ENCODE measurements at places on chromosomes 2 and 18. TPM values are rescaled to one million over a fixed set of nuclear protein-coding genes. Genes with fewer than 3 reads are reported as not detected.

DNA sequence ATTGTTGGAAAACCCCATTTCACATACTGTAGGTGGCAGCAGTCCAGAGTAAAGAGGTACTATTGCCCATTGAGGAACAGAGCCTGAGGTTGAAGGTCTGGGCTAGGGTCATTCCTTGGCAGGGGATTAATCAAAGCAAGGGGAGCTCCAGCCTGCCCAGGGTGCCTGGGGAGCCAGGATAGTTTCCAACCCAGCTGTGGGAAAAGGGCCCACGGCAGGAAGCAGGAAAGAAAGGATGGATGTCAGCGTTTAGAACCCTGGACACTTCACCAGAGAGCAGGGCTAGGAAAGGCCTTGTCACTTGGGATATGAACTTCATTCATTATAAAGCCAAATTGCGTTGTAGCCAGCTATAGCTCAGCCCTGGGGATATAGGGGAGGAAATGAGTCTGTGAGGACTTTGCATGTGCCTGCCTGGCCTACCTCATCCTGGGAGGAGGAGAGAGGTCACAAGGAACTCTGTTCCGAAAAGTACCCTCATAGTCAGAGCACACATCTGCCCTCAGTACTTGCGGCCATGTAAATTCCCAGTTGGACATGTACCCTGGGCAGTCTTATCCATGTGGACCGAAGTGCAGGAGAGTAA, 140.2 kb upstream of the COPS8 start:
- DNase-seq: no peak

DNA sequence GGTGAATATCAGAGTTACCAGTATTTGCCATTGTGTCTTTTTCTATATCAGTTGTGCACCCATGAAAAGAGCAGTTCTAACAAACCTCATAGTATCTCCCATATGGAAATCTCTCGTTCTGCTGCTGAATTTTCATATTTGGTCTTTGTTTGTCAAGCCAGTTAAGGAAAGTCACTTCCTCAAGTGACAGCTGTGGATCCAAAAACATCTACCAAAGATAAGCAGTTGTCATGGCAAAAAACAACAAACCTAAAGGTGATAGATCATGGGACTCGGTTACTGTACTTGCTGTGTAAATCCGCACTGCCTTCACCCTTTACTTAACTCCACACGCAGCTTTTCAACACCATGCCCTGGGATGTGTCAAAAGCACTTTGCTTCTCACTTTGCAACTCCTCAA, 17.3 kb downstream of the BMP10 start:
- no peak for DNase-seq

DNA sequence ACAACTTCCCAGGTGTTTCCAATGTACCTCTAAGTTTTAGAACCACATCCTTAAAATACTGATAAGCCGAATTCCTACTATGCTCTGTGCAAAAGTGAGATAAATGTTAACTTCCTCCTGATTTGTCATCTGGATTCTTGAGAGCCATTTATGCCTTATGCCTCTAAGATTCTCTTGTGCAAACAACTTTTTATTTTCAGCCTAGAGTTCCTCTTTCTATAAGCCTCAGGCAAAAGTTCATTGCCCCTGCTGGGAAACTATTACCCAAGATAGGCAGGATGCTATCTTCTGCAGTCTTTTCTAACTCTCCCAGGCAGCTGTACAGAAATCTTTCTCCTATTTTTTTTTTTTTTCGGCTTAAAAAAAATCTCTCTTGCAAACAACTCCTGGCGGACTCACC, 216.1 kb downstream of the KCNJ3 start:
- DNase-seq: no peak

DNA sequence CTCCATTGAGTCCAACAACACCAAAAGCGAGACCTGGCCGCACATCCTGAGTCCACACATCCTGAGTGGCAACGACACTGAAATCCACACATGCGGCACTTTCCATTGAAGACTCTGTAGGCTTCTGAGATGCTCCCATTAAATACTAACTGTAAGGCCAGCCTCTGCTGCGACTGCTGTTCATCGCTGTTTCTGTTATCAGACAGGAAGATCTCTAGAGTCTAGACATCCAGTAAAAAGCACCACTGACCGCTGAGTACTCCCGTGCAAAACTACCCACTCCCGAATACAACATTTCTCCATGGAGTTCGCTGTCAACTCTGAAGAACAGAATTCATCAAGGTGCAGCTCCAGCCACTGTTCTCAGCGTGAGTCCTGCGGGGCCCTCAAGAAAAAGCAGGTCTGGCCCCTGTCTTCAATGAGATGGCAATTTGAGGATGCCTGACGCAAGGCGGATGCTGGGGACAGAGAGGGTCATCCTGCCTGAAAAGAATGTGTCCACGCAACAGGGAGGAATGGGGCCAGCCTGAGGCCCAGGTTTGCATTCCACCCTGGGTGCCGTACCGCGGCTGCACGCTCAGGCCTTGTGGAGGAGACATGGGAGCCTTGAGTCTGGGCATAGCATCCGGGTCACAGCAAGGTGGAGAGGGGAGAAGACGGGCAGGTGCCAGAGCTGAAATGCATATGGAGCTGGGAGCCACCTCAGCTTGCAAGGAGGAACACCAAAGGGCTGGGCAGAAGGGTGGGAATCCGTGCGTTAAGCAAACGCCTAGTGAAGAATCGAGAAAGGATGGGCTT, 61.9 kb downstream of the ZNF516 start:
- no peak for DNase-seq

DNA sequence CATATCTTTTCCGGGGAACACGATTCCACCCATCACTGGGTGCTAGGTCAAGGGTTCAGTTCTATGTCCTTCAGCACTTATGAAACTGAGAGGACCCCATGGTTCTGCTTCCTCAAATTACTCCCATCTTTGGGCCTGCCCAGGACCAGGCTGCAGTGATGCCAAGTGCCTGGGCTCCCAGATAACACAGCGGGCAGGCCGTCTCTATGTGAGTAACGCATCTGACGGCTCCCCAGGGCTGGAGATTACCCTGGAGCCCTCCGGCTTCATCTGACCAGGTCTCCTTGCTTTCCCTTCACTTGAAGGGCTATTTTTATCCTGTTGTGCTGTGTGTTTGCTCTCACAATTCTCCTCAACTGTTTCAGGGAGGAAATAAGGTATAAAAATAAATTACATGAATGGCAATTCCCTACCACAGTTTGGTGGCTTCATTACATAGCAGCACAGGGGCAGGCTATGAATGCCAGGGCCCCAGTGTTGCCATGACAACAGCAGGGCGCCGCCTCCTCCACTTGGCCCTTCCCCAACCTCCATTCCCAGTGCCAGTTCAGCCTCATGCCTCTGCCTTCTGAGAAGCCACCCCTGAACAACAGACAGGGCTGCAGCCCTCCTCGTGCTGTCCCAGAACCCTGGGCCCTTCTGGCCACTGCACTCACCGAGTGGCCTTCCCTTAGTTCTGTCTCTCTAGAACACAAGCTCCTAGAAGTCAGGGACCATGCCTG, 25.4 kb upstream of the TMEM131 start:
- peak; percentile 80 for DNase-seq

GRCh38 chr2:215929602-215930335, 83.6 kb downstream of the MREG start:
- DNase-seq: no peak

- peak; percentile 72 for DNase-seq
Observed at GRCh38 chr2:219269362-219270054, 9.7 kb upstream of the DNAJB2 start.

SOX11 gene
- total RNA-seq: 0.78 TPM

LNPK gene
- total RNA-seq: 41.9 TPM

CCDC141 gene
- total RNA-seq: 3.9 TPM

MGAT4A gene
- total RNA-seq: 154 TPM

GRCh38 chr2:25252291-25253152, 84.1 kb upstream of the POMC start:
- DNase-seq: peak; percentile 64

DNA sequence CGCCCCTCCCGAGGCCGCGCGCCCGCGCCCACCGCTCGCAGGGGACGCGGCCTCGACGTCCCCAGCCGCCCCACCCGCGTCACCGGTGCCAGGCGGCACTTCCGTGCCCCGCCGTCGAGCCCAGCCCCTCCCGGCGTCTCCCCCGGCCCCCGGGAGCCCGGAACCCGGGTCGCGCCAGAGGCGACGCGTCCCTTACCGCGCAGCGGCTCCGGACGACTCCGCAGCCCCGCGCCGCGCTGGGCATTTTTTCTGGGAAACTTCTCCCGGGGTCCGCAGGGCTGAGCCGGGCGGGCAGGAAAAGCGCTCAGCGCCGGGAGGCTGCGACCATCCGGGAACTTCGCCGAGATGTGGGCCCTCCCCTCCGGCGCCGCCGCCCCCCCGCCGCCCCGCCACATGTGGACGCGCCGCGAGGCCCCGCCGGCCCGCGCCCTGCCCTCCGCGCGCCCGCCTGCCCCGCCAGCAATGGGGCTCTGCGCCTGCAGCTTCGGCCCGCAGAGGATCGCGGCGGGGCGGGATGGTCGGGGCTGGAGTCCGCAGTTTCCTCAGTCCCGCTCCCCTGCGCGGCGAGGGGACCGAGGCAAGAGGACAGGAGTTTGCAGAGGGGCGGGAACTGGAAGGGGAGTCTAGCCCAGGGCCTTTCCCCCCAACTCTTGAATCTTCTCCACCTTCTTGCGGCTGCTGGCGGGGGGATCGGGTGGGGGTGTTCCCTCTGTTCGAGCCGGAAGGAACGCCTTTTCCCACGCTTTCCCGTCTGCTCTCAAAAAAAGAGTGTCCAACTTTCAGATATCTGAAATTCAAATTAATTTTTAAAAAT, 81.5 kb downstream of the CHRNA1 start:
- DNase-seq: peak; percentile 42

DNA sequence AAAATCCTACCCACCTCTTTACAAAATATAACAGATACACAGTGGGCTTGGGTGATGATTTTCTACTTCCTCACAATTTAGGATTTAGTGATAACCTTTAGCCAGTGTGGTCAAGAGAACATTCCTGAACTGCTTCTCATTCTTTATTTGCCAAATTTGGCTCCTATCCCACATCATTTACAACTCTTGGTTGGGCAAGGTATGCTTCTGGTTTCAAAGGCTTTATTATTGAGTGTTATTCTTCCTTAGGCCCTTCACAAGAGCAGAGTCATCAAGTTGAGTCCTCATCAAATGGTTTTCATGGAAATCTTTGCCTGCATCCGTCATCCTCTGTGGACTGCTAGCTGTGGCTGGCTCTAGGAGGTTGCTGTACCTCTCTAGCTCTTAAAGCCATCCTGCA, 472.0 kb upstream of the ETAA1 start:
- no peak for DNase-seq

VAMP8 gene
- 268 TPM for total RNA-seq

GRCh38 chr18:58603375-58604067, 25.4 kb downstream of the ALPK2 start:
- DNase-seq: no peak

DNA sequence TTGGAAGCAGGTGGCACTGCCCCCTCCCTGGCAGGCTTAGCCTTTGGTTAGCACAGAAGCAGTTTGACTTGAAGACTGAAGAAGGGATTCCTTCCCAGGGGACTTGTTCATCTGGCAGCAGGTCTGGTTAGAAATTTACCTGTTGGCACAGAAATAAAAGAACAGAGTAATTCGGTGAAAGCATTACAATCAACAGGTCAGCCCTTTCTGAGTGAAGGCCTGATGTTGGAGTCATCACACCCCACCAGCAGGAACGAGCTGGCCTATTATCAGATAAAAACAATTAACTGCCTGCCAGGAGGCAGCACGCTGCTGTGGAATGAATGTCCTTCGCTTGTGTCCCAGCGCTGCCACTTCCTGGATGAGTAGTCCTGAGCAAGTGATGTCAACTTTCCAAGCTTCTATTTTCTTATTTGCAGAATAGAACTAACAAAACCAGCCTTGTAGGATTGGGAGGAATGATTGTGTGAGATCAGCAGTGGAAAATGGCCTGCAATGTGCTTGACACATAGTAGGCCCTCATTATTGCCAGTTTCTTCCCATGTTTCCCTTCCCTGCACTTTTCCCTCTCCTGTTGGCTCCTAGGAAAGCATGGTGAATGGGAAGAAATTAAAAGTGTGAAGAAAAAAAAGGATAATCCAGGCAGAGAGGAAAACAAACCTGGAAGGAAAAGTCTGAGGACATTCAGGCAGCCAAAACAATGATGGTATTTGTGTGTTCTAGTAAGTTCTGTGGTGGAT, 29.0 kb downstream of the LGALSL start:
- peak; percentile 36 for DNase-seq

COL5A2 gene
- total RNA-seq: 21.5 TPM

DNA sequence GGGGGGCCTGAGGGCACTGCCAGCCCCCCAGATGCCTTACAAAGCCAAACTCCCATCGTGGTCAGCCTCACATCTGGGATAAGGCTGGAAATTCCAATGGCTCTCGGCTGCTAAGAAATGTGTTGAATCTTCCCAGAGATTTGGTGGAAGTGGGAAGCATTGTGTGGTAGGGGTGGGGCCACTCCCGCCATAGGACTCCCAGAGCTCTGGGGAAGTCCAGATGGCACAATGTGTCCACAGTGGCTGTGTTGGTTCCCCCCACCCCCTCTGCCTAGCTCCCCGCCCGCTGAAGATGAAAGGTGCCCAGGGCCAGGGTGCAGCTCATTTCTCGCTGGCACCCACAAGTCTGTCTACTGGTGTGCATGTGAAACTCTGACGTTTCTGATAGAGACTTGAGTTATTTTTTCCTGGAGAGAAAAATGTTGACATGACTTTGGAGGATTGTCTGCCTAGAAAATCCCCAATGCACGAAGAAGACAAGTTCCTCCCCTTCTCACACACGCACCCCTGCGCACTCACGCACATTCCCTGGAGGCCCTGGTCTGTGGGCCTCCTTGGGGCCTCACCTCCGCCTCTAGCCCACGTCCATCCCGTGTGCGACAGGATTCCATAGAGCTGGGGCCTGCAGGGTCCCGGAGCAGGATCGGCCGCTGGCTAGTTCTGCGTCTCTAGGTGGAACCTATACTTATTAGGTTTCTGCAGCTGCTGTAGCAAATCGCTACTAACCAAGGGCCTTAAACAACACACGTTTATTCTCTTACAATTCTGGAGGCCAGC, 199.1 kb downstream of the ZFP36L2 start:
- no peak for DNase-seq

- no peak for DNase-seq
Observed at GRCh38 chr2:165114346-165114939, 89.4 kb downstream of the SCN3A start.

GRCh38 chr18:75897386-75897785, 469.9 kb upstream of the SMIM21 start:
- DNase-seq: no peak

DNA sequence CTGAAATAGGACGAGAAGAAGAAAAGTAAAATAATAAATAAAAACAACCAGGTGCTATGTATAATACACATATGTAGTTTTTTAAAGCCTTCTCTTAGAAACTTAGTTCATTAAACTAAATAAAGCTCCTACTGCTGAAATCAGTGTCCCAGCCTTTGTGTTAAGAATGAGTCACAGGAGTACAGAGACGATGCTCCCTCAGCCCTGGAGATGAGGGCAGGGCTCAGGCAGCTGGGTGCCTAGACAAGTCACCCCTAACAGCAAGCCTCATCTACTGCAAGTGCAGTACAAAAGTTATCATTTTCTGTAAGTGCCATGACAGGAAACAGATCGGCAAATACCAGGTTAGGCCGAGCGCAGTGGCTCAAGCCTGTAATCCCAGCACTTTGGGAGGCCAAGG, 18.2 kb downstream of the KIDINS220 start:
- DNase-seq: no peak

ZNF521 gene
- total RNA-seq: 2.6 TPM

GRCh38 chr18:5294457-5295230, 882 bp downstream of the ZBTB14 start:
- DNase-seq: peak; percentile 83

LYPD1 gene
- 0.28 TPM for total RNA-seq
